Fibroblast of skin of left biceps (primary cell): ENCODE measurements at places on chromosomes 16 and 17.
A peak's percentile ranks its signal among the peaks of the same experiment; 100 is the strongest.

- DNase-seq = peak; percentile 50
These were observed 107.4 kb upstream of the CDH11 start for GRCh38 chr16:65229191-65229662.

DNA sequence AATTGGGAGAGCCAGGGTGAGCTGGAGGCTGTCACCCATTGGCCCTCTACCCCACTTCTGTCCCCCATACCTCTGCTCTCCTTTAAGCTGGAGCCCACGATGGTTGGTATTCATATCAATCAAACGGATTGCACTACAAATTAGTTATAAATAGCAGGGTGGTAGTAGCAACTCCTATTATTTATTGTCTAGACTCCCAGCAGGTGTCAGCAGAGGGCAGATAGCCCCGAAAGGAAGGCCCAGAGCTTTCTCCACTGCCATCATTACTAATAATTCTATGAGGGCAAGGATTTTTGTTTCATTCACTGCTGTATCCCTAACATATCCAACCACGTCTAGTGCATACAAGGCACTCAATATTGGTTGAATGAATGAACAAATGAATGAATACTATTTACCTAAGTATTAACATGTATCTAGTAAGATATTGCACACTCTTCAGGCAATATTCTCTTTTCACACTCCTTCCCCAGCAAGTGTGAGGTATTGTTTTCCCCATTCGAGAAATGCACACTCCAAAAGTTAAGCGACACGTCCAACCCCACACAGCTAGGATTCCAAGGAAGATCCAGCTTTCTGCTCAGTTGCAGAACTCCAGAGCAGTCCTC is 6.3 kb downstream of the C17orf50 start:
- no peak for DNase-seq

- DNase-seq = peak; percentile 8
These were observed 8.1 kb upstream of the EPX start for GRCh38 chr17:58184308-58184985.

DNA sequence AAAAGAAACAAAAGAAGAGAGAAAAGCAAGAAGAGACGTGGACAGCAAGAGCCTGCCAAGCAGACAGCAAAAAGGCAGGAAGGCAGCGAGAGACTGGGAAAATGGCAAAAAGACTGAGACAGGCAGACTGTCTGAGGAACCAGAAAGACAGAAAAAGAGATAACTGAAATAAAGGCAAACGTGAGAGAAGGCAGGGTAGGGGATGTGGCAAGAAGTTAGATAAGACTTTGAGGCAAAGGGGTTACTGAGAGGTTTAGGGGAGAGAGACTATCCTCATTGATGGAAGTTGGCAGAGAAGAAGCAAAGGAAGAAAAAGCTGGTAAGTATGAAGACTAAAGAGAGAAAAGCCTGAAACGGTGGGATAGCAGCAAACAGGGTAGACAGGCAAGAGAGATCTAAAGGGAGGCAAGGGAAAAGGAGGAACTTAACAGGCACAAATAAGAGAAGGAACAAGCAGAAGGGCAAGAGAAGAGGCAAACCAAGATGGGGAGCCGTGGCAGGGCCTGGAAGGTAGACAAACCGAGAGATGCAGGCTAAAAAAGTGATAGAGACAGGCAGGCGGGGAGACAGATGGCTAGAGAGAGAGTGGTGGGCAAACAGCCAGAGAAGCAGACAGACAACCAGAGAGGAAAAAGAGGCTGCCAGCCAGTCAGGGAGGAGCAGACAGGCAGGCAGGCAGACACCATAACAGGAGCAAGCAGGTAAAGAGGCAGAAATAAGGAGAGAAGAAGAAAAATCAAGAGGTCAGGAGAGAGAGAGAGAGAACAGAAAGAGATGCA is 7.1 kb upstream of the CHD3 start:
- no peak for DNase-seq

GRCh38 chr16:57184887-57185445 is 873 bp downstream of the PSME3IP1 start:
- no peak for DNase-seq

DNA sequence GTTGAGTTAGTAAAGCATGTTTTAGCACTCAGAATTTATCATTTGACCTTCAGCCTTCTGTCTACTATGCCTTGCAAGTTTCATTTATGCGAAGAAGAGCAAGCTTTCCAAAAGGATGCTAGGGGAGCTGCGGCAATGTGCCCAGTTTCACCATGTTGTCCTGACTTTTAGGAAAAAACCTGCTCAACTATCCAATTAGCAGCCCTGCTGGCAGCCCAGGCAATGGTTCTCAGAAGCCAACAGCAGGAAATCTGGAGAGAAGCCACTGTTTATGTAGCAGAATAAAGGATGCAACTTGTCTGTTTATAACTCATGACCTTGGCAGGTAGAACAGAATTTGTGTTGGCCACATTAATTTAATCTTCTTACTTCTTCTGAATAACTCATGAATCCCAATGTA is 230.8 kb downstream of the ABCC12 start:
- DNase-seq = no peak

DNA sequence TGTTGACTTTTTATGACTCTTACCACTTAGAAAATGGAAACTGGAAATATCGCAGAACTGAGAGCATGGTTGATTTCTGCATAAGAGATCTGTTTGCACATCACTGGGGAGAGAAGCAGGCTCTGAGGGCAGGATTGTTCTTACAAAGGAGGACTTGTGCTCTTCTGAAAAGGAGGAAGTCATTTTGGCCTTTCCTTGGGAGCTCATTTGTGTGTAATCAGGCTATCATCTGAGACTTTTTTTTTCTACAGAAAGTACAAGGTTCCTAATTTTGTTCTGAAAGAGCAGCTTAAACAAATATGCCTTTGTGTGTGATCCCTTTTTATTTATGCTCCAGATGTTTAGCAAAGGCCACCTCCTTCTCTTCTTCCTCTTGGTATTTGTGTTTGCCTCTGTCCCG is 145.7 kb upstream of the CACNG5 start:
- DNase-seq = no peak

GRCh38 chr16:13138528-13138927 is 237.1 kb downstream of the SHISA9 start:
- DNase-seq = no peak

DNA sequence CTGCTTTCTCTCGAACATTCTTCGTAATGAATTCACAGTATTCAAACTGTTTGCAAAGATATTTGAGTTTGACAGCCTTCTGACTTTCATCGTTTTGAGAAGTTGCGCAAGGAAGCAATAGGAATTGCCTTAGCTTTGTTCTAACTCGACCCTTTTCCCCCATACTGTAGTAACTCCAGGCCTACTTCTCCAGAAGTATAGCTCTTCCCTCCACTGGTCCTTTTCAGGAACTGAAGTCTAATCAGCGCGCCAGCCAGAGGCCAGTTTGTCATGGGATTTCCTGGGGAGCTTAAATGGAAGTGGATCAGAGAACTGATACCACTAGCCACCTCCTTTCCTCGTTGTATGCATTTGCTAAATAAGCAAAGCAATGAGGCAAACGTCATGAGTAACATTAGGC is 27.9 kb downstream of the CDR2 start:
- DNase-seq = no peak

- no peak for DNase-seq
These were observed 375.3 kb downstream of the WWOX start for GRCh38 chr16:78474762-78475161.

- DNase-seq = peak; percentile 69
These were observed at the start of gene TGFB1I1 for GRCh38 chr16:31471875-31472708. TSS of gene TGFB1I1 (plus strand) at chr16:31472152. CDS start at chr16:31472189, 37 bp downstream.

- DNase-seq = no peak
These were observed 487.5 kb upstream of the SALL1 start for GRCh38 chr16:51638339-51639135.

GRCh38 chr17:53630115-53630514 is 192.6 kb upstream of the KIF2B start:
- DNase-seq = no peak

DNA sequence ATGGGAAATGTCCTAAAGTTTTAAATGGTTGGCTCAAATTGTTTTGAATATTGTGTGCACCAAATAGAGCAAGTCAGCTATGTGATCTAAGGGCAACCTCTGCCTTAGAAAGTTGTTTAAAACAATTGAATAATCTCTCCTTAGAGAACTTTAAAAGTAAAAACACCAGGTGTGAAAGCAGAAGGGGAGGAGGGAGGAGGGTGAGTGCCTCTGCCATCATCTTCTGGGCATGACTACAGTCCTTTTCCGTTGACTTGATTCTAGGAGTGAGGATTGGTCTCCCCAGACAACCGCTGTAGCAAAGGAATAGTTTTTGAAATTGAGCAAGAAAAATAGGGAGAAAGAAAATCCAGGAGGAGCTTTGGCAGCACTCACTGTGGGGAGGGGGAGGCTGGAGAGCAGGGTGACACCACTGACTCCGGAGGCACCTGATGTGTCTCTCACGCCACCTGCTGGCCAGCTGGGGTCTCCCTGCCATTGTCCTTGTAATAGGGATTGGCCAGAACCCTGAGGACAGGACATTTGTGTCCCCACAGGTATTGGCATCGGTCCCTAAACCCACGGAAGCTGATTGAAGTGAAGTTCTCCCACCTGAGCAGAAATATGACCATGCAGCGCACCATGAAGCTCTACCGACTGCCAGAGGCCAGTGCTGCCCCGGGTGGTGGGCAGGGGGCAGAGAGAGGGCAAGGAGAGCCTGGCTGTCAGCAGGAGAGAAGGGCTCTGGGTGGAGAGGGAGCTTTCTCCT is 33.3 kb downstream of the PLCD3 start:
- peak; percentile 37 for DNase-seq

GRCh38 chr17:69406941-69407340 is 7.6 kb upstream of the MAP2K6 start:
- DNase-seq = peak; percentile 57

GRCh38 chr16:8476824-8477223 is 113.5 kb downstream of the TMEM114 start:
- no peak for DNase-seq

- no peak for DNase-seq
These were observed 21.6 kb downstream of the PLA2G10 start for GRCh38 chr16:14672403-14672971.

GRCh38 chr17:42520540-42520951 is 15.5 kb upstream of the NAGLU start:
- DNase-seq = no peak

- no peak for DNase-seq
These were observed 171.0 kb downstream of the KATNIP start for GRCh38 chr16:27720731-27721530.

DNA sequence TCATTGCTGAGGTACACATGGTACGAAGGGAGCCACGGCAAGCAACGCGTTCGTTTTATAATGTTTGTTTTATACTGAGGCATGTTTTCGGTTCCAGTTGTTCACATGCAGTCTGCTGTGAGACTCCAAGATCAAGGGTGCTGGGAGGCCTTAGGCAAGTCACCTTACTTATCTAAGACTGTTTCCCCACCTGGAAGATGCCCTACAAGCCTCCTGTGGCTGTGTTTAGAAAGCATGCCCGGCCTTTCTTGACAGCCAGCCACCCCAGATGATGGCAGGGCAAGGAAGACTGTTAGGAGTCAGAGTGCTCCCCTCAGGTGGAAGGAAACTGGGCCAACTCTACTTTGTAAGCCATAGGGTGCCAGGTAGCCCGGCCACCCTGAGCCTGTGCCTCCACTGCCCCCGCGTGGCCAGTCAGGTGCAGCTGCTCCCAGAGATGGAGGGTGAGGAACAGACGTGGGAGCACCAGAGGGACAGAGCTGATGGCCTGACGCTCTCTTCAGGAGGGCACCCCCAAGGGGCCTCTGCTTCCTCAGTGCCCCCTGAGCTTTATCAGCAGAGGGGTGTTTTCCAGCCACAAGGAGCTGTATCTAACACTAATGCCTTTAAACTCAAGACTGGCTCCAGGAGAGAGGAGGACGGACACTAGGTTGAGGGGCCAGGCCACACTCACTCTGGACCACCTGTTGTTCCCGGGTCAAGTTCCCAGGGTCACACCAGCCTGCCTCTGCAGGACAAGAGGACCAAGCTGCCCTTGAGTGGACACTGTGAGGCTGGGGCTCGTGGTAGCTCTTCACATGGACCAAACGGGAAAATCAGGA is 5.4 kb downstream of the NAT9 start:
- DNase-seq = no peak

GRCh38 chr16:83653785-83654184 is 154.0 kb upstream of the HSBP1 start:
- peak; percentile 81 for DNase-seq

- no peak for DNase-seq
These were observed 303.8 kb downstream of the HS3ST3B1 start for GRCh38 chr17:14604591-14605266.

GRCh38 chr16:10923146-10923649 is 19.1 kb downstream of the DEXI start:
- no peak for DNase-seq

DNA sequence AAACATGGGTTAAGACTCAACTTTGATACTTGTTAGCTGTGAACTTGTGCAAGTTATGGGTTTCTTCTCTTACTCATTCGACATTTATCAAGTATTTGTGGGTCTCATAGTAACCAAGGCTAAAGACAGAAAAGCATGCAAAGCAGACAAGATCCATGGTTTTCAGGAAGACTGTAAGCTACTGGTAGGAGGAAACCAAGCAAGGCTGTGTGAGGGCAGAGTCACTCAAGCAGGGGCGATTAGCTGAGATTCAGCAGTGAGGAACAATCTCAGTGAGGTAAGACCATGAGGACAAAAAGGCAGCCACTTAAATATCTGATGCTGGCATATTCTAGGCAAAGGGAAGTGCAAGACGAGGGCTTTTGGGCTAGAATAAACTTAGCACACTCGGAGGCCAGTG is 29.5 kb downstream of the MBTD1 start:
- DNase-seq = no peak

DNA sequence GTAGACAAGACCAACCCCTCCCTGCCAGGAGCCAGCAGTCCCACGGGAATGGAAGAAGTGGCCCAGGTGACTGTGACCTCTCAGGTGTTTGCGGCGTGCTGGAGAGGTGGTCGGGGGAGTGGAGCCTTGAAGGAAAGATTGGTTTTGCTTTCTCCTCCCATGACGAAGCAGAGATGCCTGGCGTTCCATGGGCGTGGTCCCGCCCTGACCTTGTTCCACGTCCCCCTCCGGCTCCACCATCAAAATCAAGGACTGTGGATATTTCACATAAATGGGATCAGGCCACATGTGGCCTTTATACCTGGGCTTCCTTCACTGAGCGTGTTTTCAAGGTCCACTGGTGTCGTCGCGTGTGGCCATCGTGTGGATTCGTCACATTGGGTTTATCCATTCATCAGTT is 270.6 kb upstream of the TNRC6C start:
- DNase-seq = no peak

DNA sequence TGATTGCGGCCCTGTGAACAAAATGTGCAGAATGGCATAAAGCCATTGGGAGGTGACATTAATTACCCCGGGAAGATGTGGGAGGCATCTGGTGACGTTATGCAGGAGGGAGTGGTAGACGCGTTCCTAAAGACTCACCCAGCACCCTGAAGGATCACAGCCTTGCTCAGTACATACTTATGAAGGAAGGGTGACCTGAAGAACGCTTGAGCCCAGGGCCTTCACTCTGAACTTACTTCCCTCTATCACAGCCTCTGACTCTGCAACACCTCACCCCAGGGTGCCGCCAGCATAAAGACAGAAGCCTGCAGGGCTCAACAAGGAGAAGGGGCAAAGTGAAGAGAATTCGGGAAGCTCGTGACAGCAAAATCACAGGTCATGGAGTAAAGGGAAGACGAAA is 9.4 kb downstream of the MFSD6L start:
- no peak for DNase-seq

GRCh38 chr16:17222871-17223401 is 247.8 kb downstream of the XYLT1 start:
- no peak for DNase-seq

- DNase-seq = peak; percentile 87
These were observed 5.9 kb upstream of the CD68 start for GRCh38 chr17:7573324-7574080.

GRCh38 chr17:19334331-19334730 is 28.2 kb downstream of the B9D1 start:
- no peak for DNase-seq

GRCh38 chr17:49995055-49995738 is at the start of gene DLX3:
TSS of gene DLX3 (minus strand) at chr17:49995224. CDS start at chr17:49994998, 226 bp downstream.
- no peak for DNase-seq
